ENCODE measurements at places on chromosomes 7 and 10. TPM values are rescaled to one million over a fixed set of nuclear protein-coding genes. Genes with fewer than 3 reads are reported as not detected.

- no peak for DNase-seq
Measured at GRCh38 chr10:89537364-89537763, 2.0 kb upstream of the SLC16A12 start.

DNA sequence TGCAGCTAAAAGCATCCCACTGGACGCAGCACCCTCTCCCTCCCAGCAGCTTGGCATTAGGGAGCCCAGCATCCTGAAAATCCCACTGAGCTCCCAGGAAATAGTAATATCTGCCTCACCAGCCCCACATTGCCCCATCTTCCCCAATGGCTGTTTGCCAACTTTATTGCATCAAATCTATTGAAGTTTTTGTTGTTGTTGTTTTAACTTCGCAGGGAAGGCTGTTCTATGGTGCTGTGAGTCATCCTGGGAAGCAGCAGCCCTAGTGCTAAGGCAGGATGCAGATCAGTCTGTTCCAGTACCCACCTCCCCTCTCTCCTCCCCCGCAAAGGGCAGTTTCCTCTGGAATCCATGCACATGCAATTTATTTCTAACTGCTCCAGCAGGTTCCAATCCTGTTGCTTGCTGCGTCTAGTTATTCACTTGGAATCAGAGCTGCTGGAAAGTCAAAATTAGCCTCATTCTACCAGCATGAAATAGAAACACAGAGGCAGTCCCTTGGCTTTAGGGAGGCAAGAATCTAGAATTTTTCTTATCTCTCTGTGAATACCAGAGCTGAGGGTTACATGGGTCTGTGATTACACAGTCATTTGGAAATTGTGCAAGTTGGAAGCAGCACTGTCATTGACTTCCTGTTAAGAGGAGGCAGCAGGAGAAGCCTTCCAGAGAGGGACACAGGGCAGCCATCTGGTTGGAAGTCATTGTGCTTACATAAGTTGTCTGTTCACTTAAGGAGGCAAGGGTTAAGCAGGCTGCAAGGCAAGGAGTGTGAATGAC, 115.9 kb upstream of the CACUL1 start:
- DNase-seq, result peak; percentile 62

DNA sequence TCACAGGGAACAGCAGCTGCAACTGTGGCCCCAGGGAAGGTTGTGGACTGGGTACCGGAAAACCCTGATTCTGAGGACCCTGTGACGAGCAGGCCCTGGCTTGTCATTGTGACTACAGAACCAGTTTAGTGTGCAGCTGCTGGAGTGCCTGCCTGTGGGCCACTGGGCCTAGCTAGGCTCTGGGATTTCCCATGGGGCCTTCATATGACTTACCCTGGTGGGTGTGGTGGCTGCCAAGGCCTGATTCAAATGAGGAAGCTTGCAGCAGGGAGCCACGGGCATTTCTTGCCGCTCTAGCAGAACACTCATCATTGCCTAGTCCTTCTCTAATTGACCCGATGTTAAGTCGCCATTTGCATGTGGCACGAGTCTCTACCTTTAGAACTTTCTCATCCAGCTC, 14.7 kb upstream of the CAMK2G start:
- peak; percentile 93 for DNase-seq

DNA sequence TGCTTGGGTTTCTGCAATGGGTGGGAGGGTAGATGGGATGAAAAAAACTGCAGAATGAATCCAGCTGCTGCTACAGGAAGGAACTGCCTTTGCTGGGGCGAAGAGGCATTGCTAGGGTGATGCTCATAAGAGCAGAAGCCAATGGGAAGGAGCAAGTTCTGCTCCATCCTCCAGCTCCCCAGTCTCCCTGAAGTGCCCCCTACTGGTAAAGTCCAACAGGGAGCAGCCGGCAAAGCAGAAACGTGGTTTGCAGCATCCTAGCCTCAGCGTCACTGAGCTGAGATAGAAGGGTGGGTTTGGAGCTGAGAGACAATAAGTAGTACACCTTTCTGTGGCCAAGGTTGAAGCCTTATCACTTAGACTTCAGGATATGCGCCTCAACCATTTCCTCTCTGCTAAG, 220.5 kb downstream of the CCSER2 start:
- no peak for DNase-seq

DNA sequence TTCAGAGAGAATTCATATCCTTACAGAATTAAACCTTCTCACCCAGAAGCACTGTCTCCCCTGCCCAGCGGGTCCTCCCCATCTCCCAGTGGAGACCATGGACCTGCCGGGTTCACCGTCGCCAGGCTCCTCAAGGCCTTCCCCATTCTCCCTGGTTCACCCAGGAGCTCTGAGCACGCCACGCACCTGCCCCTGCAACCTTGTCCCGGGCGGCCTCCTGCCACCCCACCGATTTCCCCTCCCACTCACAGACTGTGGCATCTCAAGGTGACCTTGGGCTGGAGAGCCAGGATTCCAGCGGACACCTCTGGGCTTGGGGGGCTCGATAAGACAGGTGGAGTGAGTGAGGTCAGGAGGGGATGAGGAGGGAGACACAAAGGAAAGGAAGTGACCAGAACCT, 135.3 kb downstream of the PTPRN2 start:
- no peak for DNase-seq

DNA sequence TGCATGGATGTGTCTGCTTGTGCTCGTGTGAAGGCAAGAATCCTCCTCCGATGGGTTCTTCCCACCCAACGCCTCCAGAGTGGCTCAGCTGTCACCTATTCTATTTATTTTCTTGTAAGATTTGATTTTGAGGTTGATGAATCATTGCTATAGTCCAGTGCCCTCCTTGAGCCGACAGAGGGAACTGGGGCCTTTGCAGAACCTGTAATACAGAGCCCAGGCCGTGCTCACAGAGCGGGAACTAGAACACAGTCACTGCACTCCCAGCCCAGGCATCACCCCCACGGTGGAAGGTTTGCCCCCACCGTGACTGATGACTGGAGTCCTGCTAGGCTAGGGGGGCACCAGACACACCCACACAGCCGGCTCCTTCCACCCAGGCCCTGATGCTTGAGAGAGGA, 2.0 kb downstream of the RARRES2 start:
- DNase-seq, result peak; percentile 52

DNA sequence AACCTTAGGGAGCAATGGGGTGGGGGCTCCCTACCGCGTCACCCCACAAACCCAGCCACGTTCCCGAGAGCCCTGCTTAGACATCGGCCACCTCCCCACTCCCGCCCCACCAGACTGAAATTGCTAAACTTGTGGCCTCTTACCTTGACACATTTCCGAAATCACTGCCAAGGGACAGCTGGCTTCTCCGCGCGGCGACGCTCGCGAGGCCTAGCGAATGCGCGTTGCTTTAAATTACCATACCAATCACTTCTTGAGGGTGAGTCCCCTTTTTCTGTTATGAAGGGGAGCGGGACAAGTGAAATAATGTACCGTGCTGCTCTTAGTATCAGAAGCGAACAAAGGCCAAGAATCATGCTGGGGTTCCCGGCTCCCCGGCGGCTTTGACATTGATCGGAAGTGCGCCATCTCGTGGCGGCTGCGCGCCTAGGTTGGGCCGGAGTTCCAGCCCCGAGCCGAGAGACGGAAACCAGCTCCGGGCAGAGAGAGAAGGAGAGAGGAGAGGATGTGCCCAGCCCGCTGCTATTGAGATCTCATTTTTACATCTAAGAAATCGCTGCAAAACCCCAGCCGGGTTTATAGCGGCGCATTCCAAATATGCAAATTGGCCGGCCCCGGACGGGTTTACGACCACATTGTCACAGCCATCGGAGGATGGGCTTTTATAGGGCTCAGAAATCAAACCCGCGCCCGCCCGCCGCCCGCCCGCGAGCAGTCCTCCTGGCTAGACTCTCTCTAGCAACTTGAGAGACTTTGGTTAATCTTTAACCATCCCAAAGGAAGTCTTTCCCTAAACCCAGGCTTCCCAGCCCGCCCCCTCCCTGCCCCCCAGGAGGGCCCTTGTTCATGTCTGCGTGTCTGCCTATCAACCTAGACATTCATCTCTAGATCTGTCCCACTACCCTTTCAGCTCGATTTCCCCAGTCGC, 5.3 kb downstream of the HOXA11 start:
- peak; percentile 23 for DNase-seq

- DNase-seq, result peak; percentile 85
Measured at GRCh38 chr10:75773231-75773780, 341.9 kb downstream of the LRMDA start.

GRCh38 chr7:88289564-88290025, 17.1 kb downstream of the STEAP4 start:
- no peak for DNase-seq

DNA sequence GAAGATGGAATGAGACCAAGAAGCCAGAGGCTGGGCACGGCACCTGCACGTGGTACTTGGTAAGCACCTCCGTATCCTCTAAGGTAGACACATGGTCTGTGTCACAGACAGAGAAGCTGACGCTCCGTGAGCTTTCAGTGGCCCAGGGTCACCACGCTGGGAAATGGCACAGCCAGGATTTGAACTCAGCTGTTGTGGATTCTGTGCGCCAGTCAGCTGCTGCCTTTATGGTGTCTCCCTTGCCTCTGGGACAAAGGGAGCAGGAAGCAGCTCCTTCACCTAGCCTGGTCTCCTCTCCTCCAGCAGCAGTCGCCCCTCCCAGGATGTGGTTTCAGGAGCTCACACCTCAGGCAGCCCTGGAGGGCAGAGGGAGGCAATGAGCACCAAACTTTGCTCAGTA, 110.8 kb downstream of the ARHGAP22 start:
- no peak for DNase-seq

DNA sequence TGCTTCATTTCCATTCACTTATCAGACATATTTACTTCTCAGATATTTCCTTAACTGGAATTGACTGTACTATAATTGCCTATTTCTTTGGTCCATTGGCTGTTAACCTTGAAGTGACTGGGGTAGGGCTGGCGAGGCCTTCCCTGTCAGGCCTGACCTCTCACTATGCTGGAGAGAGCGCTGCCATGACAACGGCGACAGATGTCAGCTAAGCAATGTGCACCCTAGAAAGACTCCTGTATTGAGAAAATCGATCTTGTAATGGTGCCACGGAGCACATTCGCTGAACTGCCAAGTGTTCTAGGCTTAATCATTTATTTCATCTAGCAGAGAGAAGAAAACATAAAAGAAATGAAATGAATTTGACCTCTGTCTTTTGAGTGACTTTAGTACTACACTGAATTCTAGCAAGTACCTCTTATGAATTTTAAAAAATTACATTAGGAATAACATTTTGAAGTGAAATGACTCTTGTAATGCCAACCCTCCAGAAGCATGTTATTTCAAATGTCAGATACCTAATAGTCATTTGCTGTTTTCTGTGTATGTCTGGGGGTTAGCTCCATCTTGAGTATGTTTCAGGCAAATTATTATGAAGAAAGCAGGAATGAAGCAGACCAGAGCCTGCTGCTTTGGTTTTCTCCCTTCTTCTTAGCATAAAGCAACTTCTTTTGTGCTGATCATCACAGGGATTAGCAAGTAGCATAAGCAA, 148.0 kb downstream of the SNX10 start:
- DNase-seq, result no peak

GRCh38 chr10:78815702-78816334, 252.9 kb upstream of the ZMIZ1 start:
- no peak for DNase-seq

GRCh38 chr10:70866424-70866823, 21.9 kb downstream of the PCBD1 start:
- DNase-seq, result peak; percentile 16

DNA sequence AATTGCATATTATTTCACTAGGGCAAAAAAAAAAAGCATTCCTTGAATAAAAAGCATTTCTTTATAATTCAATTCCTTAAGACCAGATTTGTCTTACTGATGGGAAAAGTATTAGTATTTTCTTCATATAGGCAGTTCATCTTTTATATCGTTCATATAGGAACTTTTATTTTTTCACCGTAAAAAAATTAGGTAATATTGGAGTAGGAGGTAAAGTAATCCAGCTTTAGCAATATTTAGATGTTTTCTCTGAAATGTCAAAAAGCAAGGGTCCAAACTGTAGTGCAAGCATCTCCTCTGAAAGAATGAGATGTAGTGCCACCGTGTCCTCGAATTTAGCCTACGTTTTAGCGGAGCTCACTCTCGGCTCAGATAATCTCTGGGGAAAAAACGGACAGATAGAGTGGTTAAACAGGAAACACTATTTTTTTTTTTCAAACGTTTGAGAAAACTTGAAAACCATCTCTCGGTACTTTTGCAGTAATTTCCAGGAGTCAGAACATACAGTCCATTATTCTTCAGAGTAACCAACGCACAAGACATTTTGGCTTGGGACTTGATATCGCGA, 5.5 kb upstream of the SPAG6 start:
- DNase-seq, result no peak

DNA sequence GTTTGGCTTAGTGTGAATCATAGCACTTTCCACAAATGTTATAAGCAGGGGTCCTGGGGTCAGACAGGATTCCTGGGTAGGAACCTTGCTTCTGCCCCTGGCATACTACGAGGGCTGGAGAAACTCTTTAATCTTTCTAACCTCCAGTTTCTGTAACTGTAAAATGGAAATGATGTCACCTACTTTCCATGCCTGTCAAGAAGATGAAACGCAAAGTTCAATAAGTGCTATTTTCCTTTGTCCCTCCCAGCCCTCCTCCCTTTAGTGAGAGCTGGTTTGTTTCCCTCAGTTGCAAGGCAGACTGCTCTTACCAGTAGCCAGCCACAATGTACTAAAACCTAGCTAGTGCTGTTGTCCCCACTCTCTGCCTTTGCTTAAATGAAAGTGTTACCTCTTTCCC, 117.1 kb upstream of the HPS1 start:
- no peak for DNase-seq

- no peak for DNase-seq
Measured at GRCh38 chr10:69681436-69681835, 51.4 kb downstream of the FAM241B start.

DNA sequence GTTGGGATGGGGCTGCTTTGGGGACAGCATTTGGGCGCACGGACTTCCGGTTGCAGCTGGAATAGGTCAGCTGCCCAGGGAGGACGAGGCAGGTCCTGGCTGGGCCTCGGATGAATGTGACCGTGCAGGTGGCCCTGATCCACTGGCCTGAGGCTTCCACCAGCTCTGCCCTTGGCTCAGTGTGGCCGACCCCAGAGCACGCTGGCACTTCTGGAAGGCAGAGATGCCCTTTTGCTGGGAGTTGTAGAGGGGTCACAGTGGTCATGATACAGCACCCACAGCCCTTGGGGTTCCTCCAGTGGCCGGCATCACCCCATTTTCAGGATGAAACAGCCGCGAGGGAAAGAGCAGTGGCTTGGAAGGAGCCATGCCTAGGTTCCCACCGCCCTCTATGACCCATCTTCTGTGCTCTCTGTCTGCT, 19.0 kb downstream of the ADCY1 start:
- no peak for DNase-seq

DNA sequence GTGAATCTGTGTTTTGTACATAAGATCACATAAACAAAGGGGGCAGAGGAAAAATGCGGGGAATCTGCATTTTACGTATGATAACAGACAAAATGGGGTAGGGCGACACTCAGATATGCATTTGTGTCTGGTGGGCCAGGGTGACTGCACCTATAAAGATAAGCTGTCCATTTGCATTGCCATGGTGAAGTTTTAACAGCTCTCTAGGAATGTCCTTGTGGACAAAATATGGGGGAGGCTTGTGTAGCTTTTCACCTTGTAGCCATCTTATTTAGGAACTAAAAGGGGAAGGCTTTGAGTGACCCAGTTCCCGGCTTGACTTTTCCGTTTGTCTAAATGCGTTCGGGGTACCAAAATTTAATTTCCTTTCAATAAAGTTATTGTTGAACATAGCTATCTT, 92.4 kb upstream of the AGBL3 start:
- DNase-seq, result no peak

Gene SP8
- not detected for polyA plus RNA-seq

Gene ERVW-1
- not detected for polyA plus RNA-seq

Gene MSMB
- polyA plus RNA-seq, result not detected

Gene TWIST1
- polyA plus RNA-seq, result 7.2 TPM

Gene BAMBI
- 17.8 TPM for polyA plus RNA-seq

Gene SPDYE2B
- not detected for polyA plus RNA-seq

Measured in fibroblast of lung (primary cell).